Stimulated activated CD4-positive, alpha-beta T cell treated with anti-CD3 and anti-CD28 coated beads, Interleukin-15, amount 100 ng/mL, for 1 hour (primary cell): ENCODE measurements at places on chromosomes 6 and 20.

DNA sequence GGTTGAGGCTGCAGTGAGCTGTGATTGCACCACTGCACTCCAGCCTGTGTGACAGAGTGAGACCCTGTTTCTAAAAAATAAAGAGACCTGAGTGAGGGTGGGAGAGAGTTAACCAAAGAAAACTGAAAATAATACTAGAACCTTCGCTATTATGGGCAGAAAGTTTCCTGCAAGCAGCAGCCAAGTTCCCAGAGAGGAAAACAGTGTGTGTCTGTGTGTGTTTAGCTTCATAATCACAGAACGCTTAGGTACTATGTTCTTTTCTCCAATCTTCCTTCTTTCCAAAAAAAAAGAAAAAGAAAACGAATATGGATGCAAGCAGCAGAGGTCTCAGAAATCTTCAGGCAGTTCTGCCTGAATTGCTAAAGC is 170.0 kb downstream of the LY86 start:
- DNase-seq, result no peak

GRCh38 chr6:145929037-145929633 is 35.0 kb downstream of the SHPRH start:
- no peak for DNase-seq

- no peak for DNase-seq
These were observed 66.5 kb downstream of the KCNS1 start for GRCh38 chr20:45034436-45034835.

DNA sequence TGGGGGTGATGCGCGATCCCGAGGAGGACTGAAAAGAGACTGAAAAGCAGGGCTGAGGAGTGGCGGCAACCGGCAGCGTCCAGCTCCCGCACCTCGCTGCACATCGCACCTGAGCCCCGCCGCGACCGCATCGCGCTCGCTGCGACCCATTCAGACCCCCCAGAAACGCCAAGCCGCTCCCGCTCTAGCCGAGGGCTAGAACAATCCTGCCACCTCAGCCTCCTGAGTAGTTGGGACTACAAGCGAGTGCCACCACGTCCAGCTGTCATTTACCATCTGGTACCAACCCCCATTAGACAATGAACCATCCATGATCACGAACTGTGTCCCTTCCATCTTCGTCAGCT is 33.2 kb downstream of the HLA-A start:
- no peak for DNase-seq

DNA sequence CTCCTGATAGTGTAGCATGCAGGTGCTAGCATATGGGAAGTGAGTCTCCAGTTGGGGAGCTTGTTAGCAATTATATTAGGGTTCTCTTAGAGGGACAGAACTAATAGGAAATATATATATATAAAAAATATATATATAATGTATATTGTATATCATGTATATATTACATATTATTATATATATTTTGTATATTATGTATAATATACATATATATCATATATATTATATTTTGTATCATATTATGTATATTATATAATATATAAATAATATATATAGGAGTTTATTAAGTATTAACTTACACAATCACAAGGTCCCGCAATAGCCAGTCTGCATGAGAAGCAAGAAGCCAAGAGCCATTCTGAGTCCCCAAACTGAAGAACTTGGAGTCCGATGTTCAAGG is 84.2 kb downstream of the CDYL start:
- DNase-seq, result no peak

- DNase-seq, result no peak
These were observed 5.3 kb downstream of the TMEM170B start for GRCh38 chr6:11542863-11543262.

DNA sequence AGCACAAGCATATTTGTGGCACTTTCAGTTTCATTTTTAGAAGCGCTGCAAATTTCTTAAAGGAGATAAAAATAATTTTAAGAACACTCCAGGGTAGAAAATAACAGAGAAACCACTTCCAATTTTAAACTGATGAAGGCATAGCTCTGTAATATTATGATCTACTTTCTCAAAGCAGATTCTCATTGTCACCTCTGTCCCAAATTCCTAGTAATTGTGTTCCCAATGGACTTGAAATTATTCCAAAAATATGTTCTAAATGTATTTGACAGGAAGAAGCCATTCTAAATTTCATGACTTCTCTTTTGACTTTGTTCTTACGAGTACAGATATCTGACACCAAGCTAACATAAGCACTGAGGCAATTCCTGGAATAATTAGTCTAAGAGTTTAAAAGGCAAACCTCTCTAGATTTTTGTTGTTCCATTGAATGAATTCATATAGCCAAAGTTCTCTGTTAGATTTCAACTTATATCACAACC is 140.2 kb upstream of the CARMIL1 start:
- no peak for DNase-seq

DNA sequence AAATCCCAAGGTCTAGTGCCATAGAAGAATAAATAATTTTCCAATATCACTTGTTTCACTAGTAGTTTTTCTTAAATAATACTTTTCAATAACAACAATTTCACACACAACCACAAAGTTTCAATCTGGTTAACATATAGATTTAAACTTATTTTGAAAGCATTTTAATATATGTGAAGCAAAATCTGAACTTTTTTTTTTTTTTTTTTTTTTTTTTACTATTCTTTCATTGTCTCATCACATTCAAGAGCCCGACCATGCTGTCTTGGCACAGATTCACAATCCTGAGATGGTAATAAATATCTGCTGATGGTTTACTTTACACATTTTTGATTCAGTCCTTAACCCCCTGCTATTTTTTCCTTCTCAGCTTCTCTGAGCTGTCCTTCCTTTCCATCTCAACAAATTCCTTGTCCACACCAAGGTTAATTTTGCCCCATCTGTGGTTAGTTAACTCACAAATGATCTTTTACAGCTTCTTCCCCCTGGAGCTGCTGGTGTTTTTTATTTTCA is 262.8 kb downstream of the TMEM242 start:
- no peak for DNase-seq

DNA sequence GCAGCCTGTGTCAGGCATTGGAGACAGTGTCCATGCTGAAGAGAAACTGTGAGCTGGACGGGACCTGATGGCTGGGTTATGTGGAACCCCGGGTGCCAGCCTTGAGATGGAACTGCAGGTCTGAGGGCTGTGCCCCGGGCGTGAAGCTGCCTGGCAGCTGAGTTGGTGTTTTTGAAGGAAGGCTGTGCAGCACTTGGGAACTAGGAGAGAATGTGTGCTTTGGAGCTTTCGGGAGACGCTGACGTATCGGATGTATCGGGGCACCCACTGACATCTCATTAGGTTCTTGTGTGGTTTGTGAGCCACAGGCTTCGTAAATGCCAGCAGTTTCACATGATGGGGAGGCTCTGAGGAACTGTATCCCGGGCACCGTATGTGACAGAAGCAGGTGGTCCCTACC is 2.2 kb downstream of the DLGAP4 start:
- no peak for DNase-seq

GRCh38 chr20:19403549-19403948 is 191.1 kb downstream of the SLC24A3 start:
- DNase-seq, result no peak

GRCh38 chr6:167734662-167735083 is 92.0 kb upstream of the AFDN start:
- no peak for DNase-seq

- no peak for DNase-seq
These were observed 16.1 kb downstream of the PPIL1 start for GRCh38 chr6:36858407-36858981.

- DNase-seq, result no peak
These were observed 930.1 kb upstream of the MAN1A1 start for GRCh38 chr6:120279466-120280167.

GRCh38 chr6:143741480-143741879 is 63.7 kb downstream of the PHACTR2 start:
- no peak for DNase-seq

GRCh38 chr6:163383912-163384311 is 30.6 kb upstream of the QKI start:
- no peak for DNase-seq

DNA sequence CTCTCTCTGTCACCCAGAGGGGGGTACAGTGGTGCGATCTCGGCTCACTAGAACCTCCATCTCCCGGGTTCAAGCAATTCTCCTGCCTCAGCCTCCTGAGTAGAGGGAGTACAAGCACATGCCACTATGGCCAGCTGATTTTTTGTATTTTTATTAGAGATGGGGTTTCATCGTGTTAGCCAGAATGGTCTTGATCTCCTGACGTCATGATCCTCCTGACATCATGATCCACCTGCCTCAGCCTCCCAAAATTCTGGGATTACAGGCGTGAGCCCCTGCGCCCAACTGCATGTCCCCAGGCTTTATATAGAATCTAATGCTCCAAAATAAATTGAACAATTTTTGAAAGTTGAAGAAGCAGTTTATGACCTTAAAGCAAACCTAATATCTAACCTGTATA is 7.0 kb upstream of the CRISP2 start:
- no peak for DNase-seq

- DNase-seq, result no peak
These were observed 42.6 kb upstream of the PXDC1 start for GRCh38 chr6:3794092-3794491.

GRCh38 chr6:107656401-107656800 is 166.5 kb downstream of the SOBP start:
- no peak for DNase-seq

DNA sequence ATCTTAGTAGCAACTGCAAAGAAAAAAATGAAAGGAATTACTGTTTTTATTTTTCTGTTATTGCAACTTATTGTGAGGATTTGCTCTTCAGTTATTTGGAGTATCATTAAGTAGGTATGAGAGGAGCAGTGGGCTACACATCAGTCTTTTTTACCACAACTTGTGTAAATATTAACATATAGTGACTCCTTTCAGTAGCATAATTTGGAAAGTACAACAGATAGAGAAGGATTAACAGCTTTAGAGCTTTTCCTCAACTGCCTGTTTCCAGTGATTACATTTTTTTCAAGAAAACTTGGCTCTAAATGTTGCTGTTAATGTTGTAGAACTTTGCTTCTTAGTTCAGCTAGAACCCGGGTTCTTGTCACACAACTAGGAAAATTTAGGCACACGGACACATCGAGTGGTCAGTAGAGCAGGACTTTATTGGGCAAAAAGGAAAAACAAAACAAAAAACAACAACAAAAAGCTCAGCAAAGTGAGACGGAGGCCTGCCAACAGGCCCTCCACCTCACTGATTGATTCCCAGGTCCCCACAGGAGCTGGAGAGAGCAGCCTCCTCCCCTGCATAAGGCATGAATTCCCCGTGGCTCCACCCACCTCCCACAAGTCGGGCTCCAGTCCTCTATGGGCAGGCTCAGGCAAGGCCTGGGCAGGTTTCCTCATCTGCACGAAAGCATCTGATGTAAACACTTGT is 75.1 kb downstream of the ADGRG6 start:
- DNase-seq, result no peak

- no peak for DNase-seq
These were observed 81.0 kb upstream of the LRFN2 start for GRCh38 chr6:40668203-40668602.

DNA sequence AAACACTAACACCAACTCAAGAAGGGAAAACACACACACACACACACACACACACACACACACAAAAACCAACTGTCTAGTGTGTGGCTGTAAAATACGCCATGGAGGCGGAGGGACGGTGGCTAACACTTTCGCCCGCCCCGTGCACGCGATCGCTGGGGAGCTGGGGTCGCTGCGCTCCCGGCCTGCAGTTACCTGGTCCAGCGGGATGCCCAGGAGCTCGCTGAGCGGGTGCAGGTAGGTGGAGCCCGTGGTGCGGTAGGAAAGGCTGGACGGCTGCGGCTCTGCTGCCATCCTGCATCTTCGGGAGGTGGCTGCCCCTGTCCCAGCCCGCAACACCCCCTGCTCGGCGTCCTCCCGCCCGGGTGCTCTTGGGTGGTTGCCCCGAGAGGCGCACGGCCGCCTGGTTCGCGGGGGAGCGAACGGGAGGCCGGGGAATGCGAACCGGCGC is 303 bp downstream of the MBOAT1 start:
- DNase-seq, result peak; percentile 14

DNA sequence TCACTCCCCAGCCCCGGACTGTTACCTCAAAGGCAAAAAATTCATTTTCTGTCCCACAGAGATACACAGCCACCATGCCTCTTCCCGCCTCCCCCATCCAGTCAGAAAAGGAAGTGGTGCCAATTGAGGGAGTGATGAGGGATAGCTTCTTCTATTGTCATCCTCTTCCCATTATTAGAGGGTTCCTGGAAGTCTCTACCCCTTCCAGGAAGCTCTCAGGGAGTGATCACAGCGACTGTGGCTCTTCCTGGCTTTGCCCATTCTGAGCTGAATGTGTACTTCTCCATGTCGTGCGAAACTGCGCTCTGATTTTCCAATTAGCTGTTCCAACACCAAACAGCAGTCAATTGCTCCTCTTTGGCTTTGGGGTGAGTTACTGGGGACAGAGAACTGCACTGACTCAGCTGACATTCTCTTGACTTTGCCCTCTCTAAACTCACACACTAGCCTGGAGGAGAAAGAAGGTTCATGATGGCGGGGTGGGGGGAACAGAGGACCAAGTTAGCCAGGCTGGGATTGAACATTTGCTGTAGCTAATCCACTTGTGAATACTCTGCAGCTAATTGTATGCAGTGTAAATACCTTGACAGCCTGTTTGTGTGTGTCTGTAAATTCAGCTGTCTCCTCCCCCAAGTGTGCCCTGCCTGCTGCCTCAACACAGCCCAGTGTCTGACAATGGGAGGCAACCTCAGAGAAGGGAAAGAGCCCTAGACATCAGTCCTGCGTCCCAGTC is 2.4 kb upstream of the MDGA1 start:
- no peak for DNase-seq

GRCh38 chr20:21601799-21602198 is 87.9 kb upstream of the NKX2-2 start:
- DNase-seq, result no peak

- DNase-seq, result no peak
These were observed 201.3 kb downstream of the EPHA7 start for GRCh38 chr6:93218096-93218495.

DNA sequence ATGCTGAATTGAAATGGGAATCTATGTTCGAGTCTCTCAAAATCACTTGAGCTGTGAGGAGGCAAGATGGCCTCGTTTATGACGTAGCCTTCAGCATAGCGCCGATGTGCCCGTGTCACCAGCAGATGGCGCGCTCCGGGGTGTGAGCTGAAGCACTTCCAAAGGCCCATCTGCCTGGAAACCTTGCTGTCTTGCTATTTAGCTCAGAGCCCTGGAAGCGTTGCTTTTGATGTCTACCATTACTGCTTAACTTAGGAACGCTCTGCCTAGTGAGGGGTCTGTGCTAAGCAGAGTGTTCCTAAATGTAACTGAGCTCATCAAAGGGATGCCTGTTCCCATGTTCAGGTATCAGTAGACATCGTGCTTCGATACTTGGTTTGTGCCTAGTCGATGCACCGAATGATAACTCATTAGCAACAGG is 67.7 kb downstream of the SYCP2L start:
- peak; percentile 48 for DNase-seq

- DNase-seq, result no peak
These were observed 237.8 kb downstream of the UST start for GRCh38 chr6:148984531-148985056.
